Activated T-cell treated with anti-CD3 and anti-CD28 coated beads for 1 hour (primary cell): ENCODE measurements at places on chromosomes 1 and 21.

DNA sequence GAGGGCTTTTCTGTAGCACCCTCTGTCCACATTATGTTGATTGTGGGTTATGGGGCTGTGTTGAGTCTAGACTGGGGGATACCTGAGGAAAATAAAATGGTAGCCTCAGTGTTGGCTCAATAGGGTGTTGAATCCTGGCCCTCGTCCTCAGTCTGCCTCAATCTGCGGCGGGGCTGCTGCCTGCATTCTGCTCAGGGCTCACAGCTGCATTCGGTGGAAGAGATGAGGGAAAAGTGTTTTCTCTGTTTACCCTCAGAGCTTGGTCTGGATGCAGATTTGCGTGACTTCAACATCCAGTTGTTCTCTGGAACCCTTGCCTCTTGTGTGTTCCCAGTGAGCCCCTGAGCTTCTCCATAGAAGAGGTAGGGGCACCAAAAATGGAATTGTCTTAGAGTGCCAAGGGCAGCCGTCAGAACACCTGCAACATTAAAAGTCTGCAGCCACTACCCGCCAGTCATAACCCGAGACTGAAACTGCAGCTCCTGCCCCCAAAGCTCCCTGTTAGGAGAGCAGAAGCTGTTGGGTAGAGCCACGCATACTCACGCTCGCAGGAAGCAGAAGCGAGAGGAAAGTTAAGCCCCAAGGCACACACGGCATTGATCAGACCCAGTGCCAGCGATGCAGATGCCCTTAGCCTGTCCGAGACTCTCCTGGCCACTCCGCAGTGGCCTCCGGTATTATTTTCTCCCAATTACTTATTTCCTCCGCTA lies 215.3 kb upstream of the C1orf174 start:
- no peak for DNase-seq

DNA sequence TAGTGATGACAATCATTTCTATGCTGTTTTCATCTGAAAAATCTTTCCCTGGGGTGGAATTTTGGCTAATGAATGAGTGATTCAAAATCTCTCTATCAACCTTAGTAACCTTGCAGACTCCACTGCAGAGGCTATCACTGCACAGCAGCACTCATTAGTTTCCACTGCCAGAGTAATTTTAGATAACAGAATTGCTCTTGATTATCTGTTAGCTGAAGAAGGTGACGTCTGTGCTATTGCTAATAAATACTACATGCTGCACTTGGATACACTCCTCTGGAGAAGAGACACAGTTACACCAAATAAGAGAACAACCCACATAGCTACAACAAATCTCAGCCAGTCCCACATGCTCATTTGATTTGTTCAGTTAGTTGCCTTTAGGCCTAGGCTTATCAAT lies 1348.4 kb downstream of the NCAM2 start:
- no peak for DNase-seq

- no peak for DNase-seq
These were observed 9.7 kb downstream of the KLHDC8A start for GRCh38 chr1:205346956-205347574.

GRCh38 chr1:205441318-205441633 lies 14.6 kb downstream of the BLACAT1 start:
- DNase-seq = no peak

DNA sequence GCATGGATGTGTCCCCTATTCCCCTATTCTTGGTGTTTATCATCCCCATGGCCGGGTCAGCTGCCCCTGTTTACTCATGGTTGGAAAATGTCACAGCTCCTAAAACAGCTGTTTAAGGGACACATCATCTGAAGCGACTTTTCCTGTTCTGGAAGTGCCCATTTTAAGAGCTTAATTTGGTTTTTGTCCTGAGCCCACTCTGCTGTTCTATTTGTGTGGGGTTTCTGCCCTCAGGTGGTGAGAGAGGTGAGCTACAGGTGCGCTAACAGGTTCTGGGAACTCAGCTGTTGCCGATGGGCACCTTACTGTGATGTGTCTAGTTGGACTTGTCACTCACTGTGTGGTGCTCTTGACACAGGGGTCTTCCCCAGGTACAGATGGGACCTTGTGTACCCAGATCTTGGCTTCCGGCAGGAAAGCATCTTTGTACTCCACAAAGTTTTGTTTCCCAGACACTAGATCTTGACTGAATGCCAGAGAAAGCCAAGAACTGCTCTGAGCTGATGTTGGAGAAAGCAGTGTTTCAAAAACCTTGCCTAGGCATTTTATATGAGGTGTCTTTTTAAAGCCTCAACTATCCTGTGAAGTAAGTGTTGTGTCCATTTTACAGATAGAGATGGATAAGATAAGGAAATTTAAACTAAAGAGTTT lies 59.0 kb upstream of the CD1D start:
- no peak for DNase-seq
